Fibroblast of lung (primary cell): ENCODE measurements at places on chromosomes 13 and 19. TPM values are rescaled to one million over a fixed set of nuclear protein-coding genes. Genes with fewer than 3 reads are reported as not detected.
A peak's percentile ranks its signal among the peaks of the same experiment; 100 is the strongest.

- no peak overlapping the region for H3K27ac ChIP-seq
- DNase-seq, result no peak
- H3K4me3 ChIP-seq, result no peak overlapping the region
Measured at GRCh38 chr13:30216111-30216510, 91.2 kb downstream of the KATNAL1 start.

Gene FPR1
- total RNA-seq, result not detected in 2 replicates

DNA sequence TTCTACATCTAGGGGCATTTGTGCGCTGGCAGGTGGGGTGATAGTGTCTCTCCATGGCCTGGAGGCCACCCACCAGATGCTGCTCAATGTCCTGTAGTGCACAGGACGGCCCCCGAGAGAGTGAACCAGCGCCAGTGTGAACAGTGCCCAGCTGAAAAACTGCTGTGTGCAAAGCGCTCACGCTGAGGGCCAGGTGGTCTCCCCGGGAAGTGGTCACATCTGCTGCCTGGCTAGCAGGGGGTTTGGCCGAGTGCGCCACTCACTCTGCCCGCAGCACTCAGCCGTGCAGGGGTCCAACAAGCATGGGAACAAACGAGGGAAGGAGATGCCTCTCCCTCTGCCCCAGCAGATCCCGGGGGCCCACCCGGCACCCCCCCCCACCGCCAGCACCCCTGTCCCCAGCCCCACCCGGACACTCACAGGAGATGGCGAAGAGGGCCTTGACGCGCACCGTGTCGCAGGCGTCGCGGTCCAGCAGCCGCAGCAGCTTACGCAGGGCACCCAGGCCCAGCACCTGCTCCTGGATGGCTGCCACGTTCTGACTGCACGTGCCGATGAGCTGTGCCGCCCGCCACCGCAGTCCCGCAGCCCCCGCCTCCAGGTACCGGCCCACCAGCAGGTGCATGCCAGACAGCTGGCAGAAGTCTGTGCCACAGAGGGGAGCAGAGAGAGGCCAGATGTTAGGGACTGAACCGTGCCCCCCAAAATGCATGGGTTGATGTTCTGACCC is 5.8 kb downstream of the HSPBP1 start:
- no peak overlapping the region for H3K4me3 ChIP-seq
- no peak overlapping the region for H3K27ac ChIP-seq
- H3K27me3 ChIP-seq, result no peaks in the 10 kb centered on the region
- peaks cover 4% of the 10 kb centered on the region for H3K36me3 ChIP-seq
- H3K4me1 ChIP-seq, result no peaks in the 10 kb centered on the region

Gene ERICH4
- not detected in 2 replicates for total RNA-seq

Gene NLRP7
- total RNA-seq, result not detected in 2 replicates

Gene WDR88
- under 0.01 TPM in 1 of 2 replicates, not detected in the other for total RNA-seq

Gene CGB5
- total RNA-seq, result not detected in 2 replicates

DNA sequence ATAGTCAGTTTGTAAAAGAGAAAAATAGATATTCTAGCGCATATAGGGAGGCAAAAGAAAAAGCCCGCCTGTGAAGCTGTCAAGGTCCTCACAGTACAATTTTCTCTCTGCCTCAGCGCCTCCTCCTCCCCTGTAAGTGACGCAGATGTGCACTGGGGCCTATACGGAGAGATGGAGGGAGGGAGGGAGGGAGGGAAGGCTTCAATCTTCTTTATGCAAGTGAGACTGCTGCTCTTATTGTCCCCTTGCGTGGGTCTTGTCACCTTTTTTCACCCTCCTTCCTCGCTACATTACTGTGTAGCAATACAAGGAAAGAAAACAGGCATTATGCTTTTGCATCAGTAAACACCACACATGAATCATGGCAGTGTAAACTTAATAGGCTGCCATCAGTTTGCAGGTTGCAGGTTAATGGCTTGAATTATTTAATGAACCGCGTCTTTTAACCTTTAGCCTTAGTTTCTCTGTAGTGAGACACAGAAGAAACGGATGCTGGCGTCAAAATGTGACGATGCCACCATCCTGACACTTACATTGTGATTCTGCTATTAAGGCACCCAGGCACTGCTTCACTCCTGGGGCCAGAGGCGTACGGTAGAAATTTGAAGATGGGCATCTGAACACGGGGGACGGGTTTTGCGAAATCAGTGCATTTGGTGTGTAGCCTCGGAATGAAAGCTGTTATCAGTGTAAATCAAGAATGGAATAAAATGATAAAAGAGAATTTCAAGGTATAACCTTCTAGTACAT is at the start of gene KLHL1:
KLHL1 (minus strand) TSS at position 97 of the 750 bp plus-strand sequence. CDS start 753 bp downstream, outside the sequence.
- H3K27ac ChIP-seq, result no peak within 1 kb of the TSS
- no peak within 1 kb of the TSS for H3K4me3 ChIP-seq
- H3K4me1 ChIP-seq, result no peaks in the 10 kb centered on the region
- no peak for DNase-seq
- no peaks in the 10 kb centered on the region for H3K36me3 ChIP-seq

Gene THSD8
- 0.51 TPM in 1 of 2 replicates, not detected in the other for total RNA-seq

DNA sequence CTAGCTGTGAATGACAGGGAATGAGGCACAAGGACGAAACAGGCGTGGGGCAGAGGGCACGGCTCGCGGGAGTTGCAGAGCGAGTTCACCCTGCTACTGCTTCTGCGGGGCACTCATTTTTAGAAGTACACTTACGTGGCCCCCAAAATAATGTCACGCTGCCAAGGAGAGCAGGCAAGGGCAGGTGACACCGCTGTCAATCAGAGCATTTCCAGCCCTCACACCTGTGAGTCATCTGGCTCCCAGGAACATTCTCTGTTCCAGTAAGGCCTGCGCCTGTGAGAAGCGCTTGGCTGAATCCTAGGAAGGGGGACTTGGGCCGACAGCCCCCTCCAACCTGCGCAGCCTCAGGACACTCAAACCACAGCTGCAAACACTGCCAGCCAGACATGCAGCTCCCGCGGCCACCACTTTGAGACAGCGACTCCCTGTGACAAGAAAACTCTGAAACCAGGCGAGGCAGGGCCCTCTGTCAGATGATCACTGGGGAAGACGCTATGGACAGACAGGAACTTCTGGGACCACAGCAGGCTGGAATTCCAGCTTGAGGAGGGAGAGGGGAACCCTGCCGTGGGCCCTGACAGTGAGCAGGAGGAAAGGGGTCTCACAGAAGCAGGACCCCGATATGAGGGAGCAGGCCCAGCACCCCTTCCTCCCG is 12.7 kb downstream of the DOT1L start:
- peaks cover 6% of the 10 kb centered on the region for H3K4me1 ChIP-seq
- H3K27me3 ChIP-seq, result no peaks in the 10 kb centered on the region
- DNase-seq, result peak; percentile 35
- no peak overlapping the region for H3K27ac ChIP-seq

Gene CD22
- 1.2 TPM in 1 of 2 replicates, not detected in the other for total RNA-seq
